Cardiac muscle cell (in vitro differentiated cells and primary cell): ENCODE measurements at places on chromosomes 1 and 21. TPM values are rescaled to one million over a fixed set of nuclear protein-coding genes. Genes with fewer than 3 reads are reported as not detected.

DNA sequence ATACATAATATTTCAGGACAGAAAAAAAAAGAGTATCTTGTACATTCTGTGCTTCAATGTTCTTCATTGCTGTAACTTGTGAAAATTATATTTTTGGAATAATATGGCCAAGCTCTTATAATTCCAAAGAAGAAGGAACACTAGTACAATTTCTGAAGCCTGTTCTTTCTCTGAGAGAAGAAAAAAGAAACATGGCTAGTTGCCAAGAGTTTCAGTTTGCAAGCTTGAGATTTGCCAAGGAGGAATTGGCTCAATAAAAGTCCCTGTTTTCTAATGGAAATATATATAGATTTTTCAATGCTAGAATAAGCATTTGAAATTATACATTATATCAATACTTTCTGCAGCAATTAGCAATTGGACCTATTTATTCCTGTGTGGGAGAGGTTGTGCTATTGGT lies 285.2 kb upstream of the NEGR1 start:
- H3K4me3 ChIP-seq, result no peak overlapping the region
- peaks cover 9% of the 10 kb centered on the region for H3K4me1 ChIP-seq
- no peaks in the 10 kb centered on the region for H3K36me3 ChIP-seq
- no peak overlapping the region for H3K27ac ChIP-seq

DNA sequence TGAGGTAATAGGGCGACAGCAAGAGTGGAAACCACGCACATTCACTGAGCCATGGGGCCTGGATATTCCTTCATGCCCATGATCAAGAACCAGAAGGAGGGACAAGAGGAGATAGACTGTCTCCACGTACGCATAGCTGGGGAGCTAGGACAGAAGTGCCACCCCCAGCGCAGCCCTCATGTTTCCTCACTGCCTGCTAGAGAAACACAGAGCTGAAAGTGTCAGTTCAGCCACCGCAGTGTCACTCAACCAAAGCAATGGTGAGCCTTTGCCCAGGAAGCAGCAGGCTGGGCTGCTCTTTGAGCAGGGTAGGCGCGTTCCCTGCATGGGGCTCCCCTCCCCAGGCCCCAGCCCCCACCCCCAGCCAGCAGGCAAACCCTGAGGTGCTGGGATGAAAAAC lies 68.5 kb downstream of the STUM start:
- H3K4me1 ChIP-seq, result no peaks in the 10 kb centered on the region
- H3K27me3 ChIP-seq, result no peaks in the 10 kb centered on the region
- no peak for DNase-seq
- no peaks in the 10 kb centered on the region for H3K36me3 ChIP-seq
- H3K27ac ChIP-seq, result no peak overlapping the region

- peaks cover 20% of the 10 kb centered on the region for H3K27me3 ChIP-seq
- no peak overlapping the region for H3K27ac ChIP-seq
- no peak for DNase-seq
- no peak overlapping the region for H3K4me3 ChIP-seq
- peaks cover 12% of the 10 kb centered on the region for H3K4me1 ChIP-seq
These were observed 2.5 kb downstream of the SHISAL2A start for GRCh38 chr1:52635321-52636089.

DNA sequence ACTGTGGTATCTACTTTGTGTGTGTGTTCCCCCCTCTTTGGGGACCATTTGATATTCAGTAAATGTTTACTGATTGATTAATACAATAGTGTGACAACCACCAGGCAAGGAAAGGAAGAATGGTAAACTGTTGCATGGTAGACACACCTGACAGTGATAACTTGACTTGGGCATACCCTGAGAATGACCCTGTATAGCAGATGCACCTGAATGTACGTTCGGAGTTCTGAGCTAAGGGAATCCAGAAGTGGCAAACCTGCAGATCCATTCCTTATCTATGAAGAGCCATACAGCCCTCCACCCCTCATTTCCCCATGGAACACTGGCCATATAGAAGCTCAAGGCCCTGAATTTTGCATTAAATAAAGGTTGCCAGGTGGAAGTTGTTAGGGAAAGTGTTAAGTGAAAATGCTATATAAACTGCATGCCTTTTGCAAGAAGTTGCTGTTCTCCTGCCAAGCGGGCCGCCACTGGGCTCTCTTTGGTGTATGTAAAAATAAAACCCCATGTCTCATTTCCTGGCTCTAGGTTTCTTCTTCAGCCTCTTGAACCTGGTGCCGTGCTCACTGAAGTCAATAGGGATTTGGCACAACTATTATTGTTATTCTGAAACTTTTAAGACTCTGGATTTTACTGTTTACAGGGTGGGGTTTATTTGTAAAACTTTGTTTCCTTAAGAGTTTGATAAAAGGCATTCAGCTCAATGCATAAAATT lies 32.6 kb upstream of the DENND1B start:
- H3K36me3 ChIP-seq, result no peaks in the 10 kb centered on the region
- DNase-seq, result no peak
- no peaks in the 10 kb centered on the region for H3K27me3 ChIP-seq
- no peak overlapping the region for H3K4me3 ChIP-seq
- no peak overlapping the region for H3K27ac ChIP-seq
- peaks cover 9% of the 10 kb centered on the region for H3K4me1 ChIP-seq

GRCh38 chr1:244836584-244836983 lies 1.1 kb downstream of the COX20 start:
- H3K4me1 ChIP-seq, result peaks cover 18% of the 10 kb centered on the region
- peaks cover 3% of the 10 kb centered on the region for H3K36me3 ChIP-seq
- H3K4me3 ChIP-seq, result peak overlapping the region; percentile 57
- H3K27ac ChIP-seq, result peak overlapping the region; percentile 100
- DNase-seq, result peak; percentile 26

- H3K27me3 ChIP-seq, result peaks cover 95% of the 10 kb centered on the region
- peak overlapping the region; percentile 40 for H3K4me3 ChIP-seq
- no peaks in the 10 kb centered on the region for H3K36me3 ChIP-seq
- peaks cover 5% of the 10 kb centered on the region for H3K4me1 ChIP-seq
- no peak for DNase-seq
These were observed 1.5 kb upstream of the KCNA2 start for GRCh38 chr1:110607536-110608230.

- H3K27ac ChIP-seq, result peak overlapping the region; percentile 96
- peaks cover 61% of the 10 kb centered on the region for H3K4me1 ChIP-seq
- peaks cover 15% of the 10 kb centered on the region for H3K36me3 ChIP-seq
- H3K27me3 ChIP-seq, result no peaks in the 10 kb centered on the region
These were observed 925 bp downstream of the TNNI1 start for GRCh38 chr1:201420608-201421002.

DNA sequence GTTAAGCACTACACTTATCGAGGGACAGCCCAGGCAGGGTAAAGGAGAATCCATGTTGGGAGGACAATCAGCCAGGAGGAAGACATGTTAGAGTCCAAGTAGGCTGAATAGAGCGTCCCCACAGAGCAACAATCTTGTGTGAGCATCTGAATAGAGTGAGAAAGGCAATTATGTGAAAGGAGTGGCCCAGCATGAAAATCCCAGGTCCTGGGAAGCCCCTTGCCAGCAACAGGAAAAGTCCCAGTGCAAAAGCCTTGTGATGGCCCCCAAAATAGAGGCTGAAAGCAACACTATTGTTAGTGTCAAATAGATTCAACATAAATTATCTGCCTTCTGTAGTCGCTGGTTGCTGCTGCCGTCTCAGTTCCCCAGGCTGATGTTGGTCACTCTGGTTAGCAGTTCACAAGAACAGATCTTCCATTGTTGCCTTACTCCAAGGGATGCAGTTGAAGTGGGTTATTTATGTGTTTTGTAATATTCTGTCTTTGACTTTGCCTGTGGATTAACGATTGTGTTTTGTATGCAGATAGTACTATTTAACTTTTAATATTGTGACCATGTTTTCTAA lies 12.1 kb upstream of the ABL2 start:
- no peak overlapping the region for H3K27ac ChIP-seq
- no peaks in the 10 kb centered on the region for H3K4me1 ChIP-seq
- H3K27me3 ChIP-seq, result no peaks in the 10 kb centered on the region
- no peak overlapping the region for H3K4me3 ChIP-seq
- H3K36me3 ChIP-seq, result no peaks in the 10 kb centered on the region

DNA sequence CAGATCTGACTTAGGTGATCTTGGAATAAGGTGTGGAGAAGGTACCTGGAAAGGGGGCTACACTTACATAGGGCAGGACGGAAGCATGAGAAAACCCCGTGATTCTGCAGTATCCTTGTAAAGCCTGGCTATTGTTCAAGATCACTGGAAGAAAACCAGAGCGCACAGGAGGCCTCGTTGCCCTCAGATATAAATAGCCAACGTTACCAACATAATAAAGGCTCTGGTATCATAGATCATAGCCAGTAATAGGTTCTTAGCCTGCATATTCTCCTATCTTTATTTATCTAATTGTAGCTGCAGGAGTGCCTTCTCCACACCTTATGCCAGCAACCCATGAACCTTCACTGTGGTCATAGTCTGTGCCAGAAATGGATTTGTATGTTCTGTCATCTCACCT lies 35.9 kb upstream of the MPZL1 start:
- DNase-seq, result no peak
- H3K4me3 ChIP-seq, result no peak overlapping the region
- H3K4me1 ChIP-seq, result peaks cover 57% of the 10 kb centered on the region
- peak overlapping the region; percentile 100 for H3K27ac ChIP-seq
- H3K36me3 ChIP-seq, result peaks cover 18% of the 10 kb centered on the region

- H3K4me1 ChIP-seq, result peaks cover 3% of the 10 kb centered on the region
- DNase-seq, result peak; percentile 38
- no peak overlapping the region for H3K27ac ChIP-seq
- H3K27me3 ChIP-seq, result no peaks in the 10 kb centered on the region
- H3K4me3 ChIP-seq, result no peak overlapping the region
These were observed 30.7 kb downstream of the EIF2D start for GRCh38 chr1:206581571-206581981.

DNA sequence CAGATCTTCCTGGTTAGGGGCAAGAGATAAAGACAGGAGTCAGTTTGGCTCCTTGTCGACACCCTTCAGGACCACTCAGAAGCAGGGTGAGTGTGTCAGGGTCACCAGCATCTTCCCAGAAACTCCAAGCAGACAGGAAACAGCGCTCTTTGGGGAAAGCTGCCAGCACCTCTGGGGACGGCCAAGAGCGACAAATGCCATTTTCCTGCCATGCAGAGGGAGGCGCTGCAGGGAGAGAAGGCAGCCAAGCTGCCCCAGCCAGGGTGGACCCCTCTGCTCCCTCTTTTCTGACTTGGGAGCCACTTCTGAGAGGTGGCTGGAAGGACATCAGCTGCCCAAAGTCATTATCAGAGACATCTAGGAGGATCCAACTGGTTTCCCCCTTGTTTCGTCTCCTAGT lies 29.0 kb downstream of the SIM2 start:
- no peak overlapping the region for H3K27ac ChIP-seq
- H3K4me1 ChIP-seq, result no peaks in the 10 kb centered on the region
- no peaks in the 10 kb centered on the region for H3K36me3 ChIP-seq
- peaks cover 28% of the 10 kb centered on the region for H3K27me3 ChIP-seq
- H3K4me3 ChIP-seq, result no peak overlapping the region

GRCh38 chr1:167330601-167331293 lies 110.1 kb downstream of the POU2F1 start:
- H3K27me3 ChIP-seq, result no peaks in the 10 kb centered on the region
- H3K4me3 ChIP-seq, result no peak overlapping the region
- H3K4me1 ChIP-seq, result peaks cover 18% of the 10 kb centered on the region
- H3K36me3 ChIP-seq, result no peaks in the 10 kb centered on the region
- no peak overlapping the region for H3K27ac ChIP-seq
- DNase-seq, result no peak

DNA sequence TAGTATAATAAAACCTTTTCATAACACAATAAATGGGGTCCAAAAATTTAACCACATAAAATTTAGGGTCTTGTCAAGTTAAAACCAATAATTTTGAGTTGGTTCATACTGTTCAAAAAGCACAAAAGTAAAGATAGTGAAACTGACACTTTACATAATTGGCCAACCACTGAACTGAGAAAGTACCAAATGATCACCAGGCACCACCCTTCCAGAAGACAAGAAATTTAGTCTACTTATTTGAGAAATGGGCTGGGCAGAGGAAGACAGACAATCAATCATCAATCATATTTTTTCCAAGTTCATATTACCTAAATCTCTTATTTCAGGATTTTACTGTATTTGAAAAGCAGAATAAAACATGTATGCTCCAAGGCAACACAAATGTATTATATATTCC lies 6.5 kb upstream of the GOLPH3L start:
- DNase-seq, result no peak
- H3K27ac ChIP-seq, result no peak overlapping the region
- no peaks in the 10 kb centered on the region for H3K27me3 ChIP-seq

- H3K36me3 ChIP-seq, result peaks cover 36% of the 10 kb centered on the region
- H3K4me3 ChIP-seq, result no peak overlapping the region
- peak overlapping the region; percentile 67 for H3K27ac ChIP-seq
- H3K27me3 ChIP-seq, result no peaks in the 10 kb centered on the region
These were observed 58.0 kb downstream of the PGM1 start for GRCh38 chr1:63651161-63651701.

- no peaks in the 10 kb centered on the region for H3K4me1 ChIP-seq
- no peak for DNase-seq
- H3K36me3 ChIP-seq, result no peaks in the 10 kb centered on the region
- H3K27me3 ChIP-seq, result no peaks in the 10 kb centered on the region
These were observed 39.8 kb downstream of the SNAP47 start for GRCh38 chr1:227774821-227775661.

DNA sequence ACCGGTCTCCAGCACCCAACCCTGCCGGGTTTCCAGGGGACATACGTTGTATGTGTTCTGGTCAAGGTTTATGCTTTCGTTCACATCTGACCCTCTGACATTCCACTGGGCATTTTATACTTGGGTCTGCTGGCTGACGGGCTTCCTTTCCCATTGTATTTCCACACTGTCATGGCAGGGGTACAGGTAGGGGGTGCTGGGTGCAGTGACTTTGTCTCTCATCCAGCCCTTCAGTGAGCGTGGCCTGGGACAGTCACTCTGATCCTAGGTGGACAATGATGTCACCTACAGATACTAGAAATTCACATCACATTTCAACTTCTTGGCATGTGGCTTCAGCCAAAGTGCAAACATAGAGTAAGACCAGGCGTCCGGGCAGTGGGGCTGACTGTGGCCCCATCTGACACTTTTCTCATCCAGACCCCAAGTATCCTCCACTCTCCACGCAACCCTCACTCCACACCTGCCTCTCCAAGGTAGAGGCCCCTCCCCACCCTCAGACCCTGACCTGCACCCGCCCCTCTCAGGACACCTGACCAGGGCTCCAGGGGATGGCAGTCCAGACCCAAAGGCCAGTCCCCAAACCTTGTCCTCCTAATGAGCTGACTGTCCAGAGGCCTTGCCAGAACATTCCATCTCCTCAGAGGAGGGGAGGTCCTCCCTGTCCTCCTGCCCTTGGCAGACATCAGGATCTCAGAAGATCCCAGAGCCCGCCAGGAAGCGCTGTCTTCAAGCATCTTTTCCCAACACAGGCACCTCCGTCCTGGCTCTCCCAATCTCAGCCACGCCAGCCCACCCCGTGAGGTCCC lies 743 bp upstream of the KRTAP10-10 start:
- H3K27ac ChIP-seq, result no peak overlapping the region
- no peak overlapping the region for H3K4me3 ChIP-seq
- DNase-seq, result no peak
- no peaks in the 10 kb centered on the region for H3K36me3 ChIP-seq
- no peaks in the 10 kb centered on the region for H3K27me3 ChIP-seq

The SLAMF8 gene
- not detected in 2 replicates for total RNA-seq

The SPATA46 gene
- total RNA-seq, result not detected in 2 replicates

The MROH9 gene
- total RNA-seq, result not detected in 2 replicates

The PBX1 gene
- 147 and 182 TPM in 2 replicates for total RNA-seq

The ST6GALNAC3 gene
- total RNA-seq, result 6.6 and 10.4 TPM in 2 replicates

The IVL gene
- not detected in 2 replicates for total RNA-seq

The CLCA1 gene
- not detected in 2 replicates for total RNA-seq

The ANGPTL7 gene
- not detected in 2 replicates for total RNA-seq

The SIM2 gene
- not detected in 2 replicates for total RNA-seq

The KIF14 gene
- 1.3 and 14.2 TPM in 2 replicates for total RNA-seq
